ENCODE measurements at places on chromosomes 5 and 9.

- DNase-seq, result no peak
Measured at GRCh38 chr5:154081246-154081645, 42.5 kb downstream of the MFAP3 start.

- DNase-seq, result no peak
Measured at GRCh38 chr9:113638490-113638889, 175.0 kb downstream of the RGS3 start.

DNA sequence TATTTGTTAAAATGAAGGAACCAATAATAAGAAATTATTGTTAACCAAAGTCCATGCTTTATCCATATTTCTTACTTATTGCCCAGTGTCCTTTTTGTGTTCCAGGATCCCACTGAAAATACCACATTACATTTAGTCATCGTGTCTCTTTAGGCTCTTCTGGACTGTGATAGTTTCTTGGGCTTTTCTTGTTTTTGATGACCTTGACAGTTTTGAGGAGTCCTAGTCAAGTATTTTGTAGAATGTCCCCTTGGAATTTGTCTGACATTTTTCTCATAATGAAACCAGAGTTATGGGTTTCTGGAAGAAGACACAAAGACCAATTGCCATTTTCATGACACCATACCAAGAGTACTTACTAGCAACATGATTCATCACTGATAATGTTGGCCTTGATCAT lies 13.6 kb upstream of the COMMD10 start:
- no peak for DNase-seq

GRCh38 chr9:35856882-35857281 lies 13.3 kb downstream of the OR13J1 start:
- no peak for DNase-seq

DNA sequence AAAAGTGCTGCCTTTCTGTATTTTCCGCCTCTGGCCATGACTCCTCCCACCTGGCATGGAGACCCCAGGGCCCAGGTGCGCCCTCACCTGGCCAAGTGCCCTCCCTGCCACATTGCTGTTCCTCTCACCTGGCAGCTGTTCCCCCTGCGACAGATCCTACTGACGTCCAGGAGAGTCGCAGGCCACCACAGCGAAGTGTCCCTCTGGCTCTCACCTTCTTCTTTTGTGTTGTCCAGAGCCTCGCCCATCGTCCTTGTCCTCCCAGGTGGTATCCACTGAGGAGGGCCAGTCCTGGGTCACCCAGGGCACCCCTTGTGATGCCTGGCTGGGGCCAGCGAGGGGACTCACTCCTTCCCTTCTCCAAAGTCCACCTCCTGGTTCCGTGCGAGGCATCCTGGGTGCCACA lies 2.6 kb downstream of the NKD2 start:
- peak; percentile 38 for DNase-seq

DNA sequence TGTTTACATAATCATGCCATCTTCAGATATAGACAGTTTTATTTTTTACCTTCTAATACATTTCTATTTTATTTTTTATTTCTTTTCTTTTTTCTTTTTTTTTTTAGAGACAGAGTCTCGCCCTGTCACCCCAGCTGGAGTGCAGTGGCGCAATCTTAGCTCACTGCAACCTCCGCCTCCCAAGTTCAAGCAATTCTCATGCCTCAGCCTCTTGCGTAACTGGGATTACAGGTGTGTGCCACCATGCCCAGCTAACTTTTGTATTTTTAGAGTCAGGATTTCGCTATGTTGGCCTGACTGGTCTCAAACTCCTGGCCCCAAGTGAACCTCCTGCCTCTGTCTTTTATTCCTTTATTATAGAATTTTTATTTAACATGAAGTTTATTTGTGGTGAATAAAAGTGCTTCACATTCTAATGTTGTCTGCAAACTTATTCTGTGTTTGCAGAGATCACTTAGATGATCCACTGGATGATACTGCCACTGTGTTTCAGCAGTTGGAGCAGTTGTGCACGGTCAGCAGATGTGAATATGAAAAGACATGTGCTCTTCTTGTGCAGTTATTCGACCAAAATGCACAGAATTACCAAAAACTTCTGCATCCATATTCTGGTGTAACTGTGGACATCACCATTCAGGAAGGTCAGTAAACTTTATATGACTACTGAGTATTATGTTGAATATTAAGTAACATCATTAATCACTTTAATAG lies 62.2 kb downstream of the RANBP17 start:
- DNase-seq, result no peak

GRCh38 chr9:134286471-134287245 lies 39.6 kb upstream of the RXRA start:
- no peak for DNase-seq

DNA sequence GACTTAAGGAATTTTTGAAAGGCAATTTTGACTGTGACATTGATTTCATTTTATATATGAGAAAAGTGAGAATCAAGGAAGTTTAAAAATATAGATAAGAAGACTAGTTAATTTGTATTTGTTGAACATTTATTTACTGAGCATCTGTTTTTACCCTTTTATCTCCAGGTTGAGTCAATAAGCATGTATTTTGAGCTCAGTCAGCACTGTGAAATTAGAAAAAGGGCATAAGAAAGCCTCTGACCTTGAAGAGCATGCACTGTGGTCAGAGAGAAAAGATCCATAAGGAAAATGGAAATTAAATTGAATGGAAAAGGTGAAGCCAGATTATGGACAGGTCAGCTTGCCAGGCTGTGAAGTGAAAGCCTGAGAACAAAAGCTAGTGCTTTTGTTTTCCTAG lies 44.4 kb downstream of the ELL2 start:
- DNase-seq, result no peak

DNA sequence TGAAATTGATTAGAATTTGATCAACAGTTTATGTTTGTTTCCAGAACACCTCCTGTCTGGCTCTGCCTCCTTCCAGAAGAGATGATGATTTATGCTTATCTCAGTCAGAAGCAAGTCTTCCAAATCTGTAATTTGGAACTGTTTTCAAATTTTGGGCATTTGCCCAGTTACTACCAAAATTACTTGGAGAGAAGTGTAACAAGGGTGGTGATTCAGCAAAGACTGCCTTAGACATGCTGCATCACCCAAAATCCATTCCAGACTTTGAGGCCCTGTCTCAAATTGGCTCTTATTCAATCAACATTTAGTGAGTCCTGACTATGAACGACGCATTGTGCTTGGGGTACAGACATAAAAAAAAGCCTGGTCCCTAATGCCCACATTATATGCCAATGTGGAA lies 89.4 kb downstream of the SH3TC2 start:
- no peak for DNase-seq

DNA sequence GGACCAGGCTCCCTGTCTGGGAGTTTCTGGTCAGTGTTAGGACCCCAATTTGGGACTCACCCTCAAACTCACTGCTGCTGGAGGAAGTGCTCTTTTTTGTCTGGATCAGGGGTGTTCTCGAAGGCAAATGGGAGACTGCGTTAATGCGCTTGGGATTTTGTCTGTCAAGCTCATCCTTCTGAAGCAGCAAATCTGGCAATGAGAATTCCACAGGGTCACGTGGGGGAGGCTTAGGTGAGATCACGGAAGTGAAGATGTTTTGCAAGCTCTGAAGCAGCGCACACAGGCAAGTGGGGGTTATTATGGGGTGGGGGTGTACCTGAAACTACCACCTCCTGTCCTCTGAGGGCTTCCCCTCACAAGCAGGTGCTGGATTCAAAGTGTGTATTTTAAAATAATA lies 10.5 kb upstream of the TEX53 start:
- no peak for DNase-seq

DNA sequence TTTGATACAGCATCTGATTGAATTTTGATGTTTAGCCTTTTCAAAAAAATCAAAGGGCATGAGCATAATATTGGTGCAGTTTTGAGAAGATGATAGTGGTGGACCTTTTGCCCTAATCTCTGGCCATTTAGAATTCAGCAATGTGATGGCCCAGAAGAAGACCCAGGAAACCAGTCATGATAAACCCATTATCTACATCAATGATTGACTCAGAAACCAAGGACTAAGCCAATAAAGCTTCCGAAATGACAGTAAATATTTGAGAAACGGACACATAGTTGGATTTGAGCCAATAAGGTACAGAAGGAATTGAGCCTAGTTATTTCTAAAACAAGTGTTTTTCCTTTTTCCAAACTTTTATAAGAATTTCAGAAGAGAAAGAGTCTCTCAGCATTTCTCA lies 1158.8 kb upstream of the DMAC1 start:
- DNase-seq, result no peak

GRCh38 chr5:134289509-134290113 lies 63.7 kb upstream of the PPP2CA start:
- DNase-seq, result peak; percentile 34

GRCh38 chr9:91298311-91298710 lies 63.4 kb downstream of the AUH start:
- no peak for DNase-seq

DNA sequence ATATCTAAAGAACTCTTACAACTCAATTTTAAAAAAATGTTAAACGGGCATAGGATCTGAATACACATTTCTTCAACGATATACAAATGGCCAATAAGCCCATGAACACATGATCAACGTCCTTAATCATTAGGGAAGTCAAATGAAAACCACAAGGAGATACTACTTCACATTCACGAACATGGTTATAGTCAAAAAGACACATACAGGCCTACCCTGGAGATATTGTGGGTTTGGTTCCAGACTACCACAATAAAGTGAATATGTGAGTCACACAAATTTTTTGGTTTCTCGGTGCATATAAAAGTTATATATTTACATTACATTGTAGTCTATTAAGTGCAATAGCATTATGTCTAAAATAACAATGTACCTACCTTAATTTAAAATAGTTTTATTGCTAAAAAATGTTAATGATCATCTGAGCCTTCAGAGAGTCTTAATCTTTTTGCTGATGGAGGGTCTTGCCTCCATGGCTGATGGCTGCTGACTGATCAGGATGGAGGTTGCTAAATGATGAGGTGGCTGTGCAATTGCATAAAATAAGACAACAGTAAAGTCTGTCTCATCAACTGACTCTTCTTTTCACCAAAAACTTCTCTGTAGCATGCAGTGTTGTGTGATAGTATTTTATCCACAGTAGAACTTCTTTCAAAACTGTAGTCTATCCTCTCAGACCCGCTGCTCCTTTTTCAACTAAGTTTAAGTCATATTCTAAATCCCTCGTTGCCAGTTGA lies 15.1 kb downstream of the AK3 start:
- no peak for DNase-seq

DNA sequence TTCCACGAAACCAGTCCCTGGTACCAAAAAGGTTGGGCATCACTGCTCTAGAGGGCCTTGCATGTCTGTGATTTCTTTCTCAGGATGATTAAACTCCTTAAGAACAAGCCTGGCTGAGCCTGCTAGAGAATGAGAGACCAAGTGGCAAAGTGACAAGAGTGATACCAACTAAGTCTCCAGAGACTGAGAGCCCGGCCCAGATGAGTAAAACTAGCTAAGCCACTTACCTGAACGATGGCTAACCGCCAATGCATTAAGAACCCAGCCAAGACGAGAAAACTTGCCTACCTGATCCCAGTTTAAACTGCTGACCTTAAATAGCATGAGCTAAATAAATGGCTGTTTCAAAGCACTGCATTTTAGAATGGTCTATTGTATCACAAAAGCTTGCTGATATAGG lies 5.6 kb upstream of the CCDC152 start:
- DNase-seq, result no peak

DNA sequence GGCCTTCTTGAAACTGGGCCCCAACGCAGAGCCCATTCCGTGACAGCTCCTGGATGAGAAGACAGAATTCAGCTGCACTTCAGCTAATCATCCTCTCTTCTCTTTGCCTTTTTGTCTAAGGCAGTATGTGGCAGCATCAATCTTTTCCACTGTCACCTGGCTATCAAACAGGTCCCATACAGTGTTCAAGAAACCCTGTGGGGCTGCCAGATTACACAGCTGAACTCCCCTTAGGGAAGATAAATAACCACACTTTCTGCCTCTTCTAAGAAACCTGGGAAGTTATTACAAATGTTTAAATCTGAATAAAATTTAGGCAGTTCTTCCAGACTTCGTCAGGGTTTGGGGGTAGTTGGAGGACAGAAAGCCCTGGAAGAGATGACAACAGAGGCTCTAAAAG lies 61.0 kb downstream of the SPEF2 start:
- no peak for DNase-seq

DNA sequence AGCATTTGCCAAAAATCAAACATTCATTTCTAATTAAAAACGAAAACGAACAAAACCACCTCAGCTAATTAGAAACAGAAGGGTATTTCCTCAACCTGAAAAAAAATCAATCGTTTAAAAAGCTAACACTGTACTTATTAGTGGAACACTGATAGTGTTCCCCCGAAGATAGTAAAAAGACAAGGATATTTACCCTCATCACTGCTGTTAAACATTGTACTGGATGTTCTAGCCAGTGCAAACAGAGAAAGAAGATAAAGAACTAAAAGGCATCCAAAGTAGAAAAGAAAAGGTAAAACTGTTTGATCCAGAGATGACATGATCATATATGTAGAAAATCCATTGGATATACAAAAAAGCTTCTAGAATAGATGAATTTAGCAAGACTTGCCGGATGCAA lies 508.3 kb downstream of the DMRTA1 start:
- DNase-seq, result no peak

GRCh38 chr5:17714186-17714585 lies 79.9 kb downstream of the TAF11L14 start:
- DNase-seq, result no peak

DNA sequence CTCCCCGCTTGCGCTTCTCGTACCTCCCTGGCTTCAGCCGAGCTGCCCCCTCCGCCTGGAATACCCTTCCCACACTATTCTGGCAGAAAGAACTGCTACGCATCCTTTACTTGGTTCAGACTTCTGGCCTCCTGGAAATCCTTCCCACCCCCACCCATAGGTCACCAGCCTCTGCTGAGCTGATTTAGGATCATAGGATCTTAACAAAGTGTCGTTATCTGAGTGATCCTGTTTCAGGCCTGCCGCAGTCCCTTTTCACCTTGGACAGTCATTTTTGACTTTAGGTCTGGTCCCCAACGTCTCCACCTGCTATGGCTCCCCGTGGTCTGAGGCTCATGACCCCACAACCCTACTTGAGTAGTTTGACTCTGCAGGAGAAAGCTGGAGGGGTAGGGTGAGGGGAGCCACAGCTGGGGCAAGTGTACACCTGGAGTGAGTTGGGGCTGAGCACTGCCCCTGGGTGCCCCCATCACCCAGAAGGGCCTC lies 27.3 kb downstream of the EGR1 start:
- DNase-seq, result no peak

DNA sequence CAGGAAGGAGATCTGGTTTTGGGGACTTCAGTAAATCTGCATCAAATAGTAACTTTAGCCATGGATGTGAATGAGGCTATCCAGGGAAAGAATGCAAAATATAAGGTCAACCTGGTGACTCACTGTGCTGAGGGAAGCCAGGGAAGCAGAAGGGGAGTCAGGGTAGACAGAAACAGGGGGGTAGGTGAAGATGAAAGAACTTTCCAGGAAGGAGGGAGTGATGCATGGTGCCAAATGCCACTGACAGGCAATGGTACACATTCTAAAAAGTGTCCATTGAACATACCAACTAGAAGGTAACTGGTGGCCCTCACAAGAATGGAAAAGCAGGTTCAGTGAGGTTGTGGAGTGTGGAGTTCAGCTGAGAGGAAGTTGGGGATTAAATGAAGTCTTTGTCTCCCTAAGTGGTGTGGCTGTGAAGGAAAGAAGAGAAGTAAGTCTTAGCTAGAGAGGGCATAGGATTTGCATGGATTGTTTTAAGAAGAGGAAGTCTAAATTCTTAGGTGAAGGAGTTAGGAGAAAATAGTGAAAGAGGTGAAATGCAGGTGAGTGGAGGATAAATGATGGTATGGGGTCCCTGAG lies 35.5 kb downstream of the PALM2AKAP2 start:
- DNase-seq, result no peak

Measured in stimulated activated CD4-positive, alpha-beta T cell treated with anti-CD3 and anti-CD28 coated beads, Interleukin-4, amount 100 ng/mL, for 4 hours (primary cell).